Cerebellum (tissue), 4 donors: ENCODE measurements at places on chromosomes 7 and 10. TPM values are rescaled to one million over a fixed set of nuclear protein-coding genes. Genes with fewer than 3 reads are reported as not detected.

DNA sequence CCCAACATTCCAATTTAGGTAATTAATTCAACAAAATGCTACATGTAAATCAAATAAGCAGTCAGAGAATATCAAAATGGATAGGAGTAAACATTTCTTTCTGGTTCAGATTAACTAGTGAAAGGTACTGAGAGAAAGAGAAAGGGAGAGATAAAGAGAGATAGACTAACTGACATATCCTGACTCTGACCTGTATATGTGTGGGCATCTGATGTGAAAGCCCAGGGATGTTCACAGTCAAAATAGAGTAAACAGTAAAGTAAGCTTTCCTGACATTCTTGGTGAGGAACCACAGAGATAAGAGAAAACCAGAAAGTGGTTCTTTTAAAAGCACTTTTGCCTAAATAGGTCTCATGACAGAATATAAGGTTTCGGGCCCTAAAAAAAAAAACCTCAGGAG lies 37.5 kb upstream of the ANK3 start:
- DNase-seq, result no peak

DNA sequence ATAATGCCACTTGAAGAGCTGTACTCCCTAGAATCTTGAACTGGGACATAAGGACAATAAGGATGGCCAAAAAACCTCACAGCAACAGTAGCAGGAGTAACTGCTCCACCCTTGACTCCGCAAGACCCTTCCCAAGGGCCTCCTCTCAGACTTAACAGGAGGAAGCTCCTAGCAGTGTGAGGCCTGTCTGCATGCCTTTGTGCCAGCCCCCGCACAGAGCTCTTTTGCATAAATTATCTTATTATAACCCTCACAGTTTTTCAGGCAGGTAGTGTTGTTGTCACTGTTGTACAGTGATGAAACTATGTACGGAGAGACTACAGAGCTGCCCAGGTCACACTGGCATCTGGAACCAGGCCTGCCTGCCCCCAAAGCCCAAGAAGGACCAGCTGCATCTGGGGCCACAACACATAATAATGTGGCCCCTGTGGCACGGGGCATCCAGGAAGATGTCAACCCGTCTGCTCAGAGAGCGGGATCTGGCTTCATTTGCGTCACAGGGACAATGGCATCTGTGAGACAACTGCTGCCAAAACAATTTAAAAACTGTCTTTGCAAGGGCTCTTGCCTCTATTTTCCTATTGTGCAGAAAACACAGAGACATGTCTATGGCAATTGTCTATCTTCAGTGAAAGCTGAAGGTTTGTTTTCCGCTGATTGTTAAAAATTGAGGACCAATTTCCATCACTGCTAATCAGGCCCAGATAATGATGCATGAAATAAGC lies 249.3 kb upstream of the GRB10 start:
- DNase-seq, result peak; percentile 65

DNA sequence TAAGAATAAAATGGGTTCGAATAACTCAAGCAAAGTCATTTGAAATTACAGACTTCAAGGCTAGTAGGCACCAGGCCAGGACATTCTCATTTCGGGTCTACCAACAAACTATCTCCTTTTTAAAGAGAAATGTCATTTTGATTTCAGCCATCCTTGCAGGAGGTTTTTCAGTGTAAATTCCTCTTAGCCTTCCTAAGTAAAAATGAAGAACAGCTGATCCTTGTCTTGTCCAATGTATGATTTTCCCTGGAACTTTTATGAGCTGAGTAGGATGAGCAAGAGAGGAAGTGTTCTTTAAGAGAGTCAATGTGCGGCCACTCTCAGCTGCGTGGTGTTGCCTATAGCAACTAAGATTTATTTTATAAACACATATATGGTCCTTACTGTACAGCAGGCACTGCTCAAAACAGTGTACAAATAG lies 110.1 kb downstream of the PLCE1 start:
- DNase-seq, result no peak

GRCh38 chr10:13527864-13528122 lies 1.0 kb downstream of the BEND7 start:
- no peak for DNase-seq

GRCh38 chr10:71404503-71405295 lies 8.0 kb downstream of the CDH23 start:
- no peak for DNase-seq

DNA sequence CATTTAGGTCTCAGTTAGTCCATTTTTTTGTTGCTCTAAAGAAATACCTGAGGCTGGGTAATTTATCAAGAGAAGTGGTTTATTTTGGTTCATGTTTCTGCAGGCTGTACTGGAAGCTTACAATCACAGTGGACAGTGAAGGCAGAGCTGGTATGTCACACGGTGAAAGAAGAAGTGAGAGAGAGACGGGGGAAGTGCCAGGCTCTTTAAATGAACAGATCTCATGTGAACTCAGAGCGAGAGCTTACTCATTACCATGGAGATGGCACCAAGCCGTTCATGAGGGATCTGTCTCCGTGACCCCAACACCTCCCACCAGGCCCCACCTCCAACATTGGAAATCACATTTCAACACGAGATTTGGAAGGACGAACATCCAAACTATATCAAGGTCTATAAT lies 18.9 kb upstream of the PNLIPRP3 start:
- no peak for DNase-seq

DNA sequence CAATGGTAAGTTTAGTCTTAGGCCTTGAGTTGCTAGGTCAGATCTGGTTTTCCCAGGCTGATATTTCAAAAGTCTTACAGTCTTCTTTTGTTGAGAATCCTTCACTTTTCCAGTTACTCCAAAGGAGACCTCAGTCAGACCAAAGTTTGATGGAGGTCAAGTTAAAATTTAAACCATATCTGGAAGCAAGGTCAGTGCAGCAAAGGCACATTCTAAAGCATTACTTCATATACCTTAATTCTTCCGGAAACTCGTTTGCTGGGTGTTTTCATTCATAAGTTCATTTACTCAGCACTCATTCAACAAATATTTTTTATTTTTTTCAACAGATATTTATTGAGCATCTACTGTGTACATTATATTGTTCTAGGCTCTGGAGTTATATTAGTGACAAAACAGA lies 403.0 kb upstream of the LRGUK start:
- no peak for DNase-seq

GRCh38 chr10:5731559-5731958 lies 46.9 kb downstream of the TASOR2 start:
- DNase-seq, result no peak

- peak; percentile 17 for DNase-seq
These were observed 613 bp downstream of the USP6NL start for GRCh38 chr10:11610826-11611247.

DNA sequence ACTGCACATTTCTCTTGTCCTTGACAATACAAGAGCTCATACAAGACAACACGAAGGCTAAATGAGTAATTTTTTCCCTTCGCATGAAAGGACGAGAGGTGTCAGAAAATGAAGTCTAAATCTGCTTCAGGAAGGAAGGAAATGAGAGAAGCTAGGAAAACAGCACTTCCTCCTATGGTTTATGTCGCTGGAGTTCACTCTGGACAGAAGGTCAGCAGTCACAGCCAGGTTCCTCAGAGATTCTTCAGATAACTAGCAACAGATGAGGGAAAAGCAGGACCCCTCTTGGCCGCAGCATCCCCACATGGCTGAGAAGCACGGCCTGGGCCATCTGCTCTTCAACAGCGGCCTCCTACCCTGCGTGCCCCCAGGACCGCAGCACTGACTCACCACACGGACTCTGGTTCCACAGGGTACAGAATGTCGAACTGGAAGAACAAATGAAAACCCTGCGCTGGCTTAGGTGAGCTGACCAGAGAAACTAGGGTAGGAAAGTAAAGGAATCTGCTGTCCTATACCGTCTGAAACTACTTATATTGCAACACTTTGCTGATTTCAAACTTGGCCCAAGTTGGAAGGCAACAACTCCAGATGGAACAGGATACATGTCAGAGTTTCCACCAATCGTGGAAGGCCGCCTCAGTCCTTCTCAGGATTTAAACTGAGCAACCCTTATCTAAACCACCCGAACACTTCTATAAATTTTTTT lies 26.3 kb downstream of the DNMBP start:
- peak; percentile 22 for DNase-seq

DNA sequence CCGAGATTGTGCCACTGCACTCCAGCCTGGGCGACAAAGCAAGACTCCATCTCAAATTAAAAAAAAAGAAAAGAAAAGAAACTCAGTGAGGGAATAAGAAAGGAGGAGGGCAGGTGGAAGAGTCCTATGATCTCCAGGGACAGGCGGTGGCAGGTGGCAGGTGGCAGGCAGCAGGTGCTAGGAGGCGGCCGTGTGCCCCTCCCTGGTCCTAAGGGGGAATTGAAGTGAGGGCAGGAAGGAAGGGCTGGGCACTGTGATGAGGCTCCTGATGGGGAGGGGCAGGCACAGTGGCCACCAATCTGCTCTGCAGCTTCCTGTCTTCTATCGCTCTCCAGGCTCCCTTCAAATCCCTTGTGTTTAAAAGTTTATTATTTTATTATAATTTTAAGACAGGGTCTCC lies 41.2 kb upstream of the UBE3C start:
- DNase-seq, result no peak

DNA sequence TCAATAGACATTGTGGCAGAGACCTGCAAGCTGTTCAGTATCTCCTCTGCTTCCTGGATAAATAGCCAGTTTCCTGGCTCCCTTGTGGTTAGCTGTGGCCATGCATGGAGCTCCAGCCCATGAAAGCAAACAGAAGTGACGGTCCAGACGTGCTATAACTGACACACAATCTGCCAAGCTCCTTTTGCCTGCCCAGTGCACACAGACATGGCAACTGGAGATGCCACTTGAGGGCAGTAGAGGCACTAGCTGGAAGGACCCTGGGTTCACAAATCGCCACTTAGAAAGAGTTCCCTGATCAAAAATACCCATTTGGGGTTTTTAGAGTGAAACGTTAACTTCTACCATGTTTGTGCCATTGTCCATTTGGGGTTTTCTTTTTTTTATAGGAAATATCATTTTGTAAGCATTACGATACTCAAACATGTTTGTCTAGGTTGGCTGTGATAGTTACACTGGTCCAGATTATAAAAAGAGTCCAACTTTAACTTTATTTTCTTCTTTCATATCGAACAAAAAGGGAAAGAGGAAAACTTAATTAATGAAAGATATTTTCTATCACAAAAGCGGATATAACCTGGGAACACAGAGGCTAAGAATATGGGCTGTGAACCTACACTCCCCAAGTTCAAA lies 31.3 kb downstream of the KIN start:
- no peak for DNase-seq

- no peak for DNase-seq
These were observed 11.8 kb upstream of the PNLIPRP2 start for GRCh38 chr10:116608686-116609594.

DNA sequence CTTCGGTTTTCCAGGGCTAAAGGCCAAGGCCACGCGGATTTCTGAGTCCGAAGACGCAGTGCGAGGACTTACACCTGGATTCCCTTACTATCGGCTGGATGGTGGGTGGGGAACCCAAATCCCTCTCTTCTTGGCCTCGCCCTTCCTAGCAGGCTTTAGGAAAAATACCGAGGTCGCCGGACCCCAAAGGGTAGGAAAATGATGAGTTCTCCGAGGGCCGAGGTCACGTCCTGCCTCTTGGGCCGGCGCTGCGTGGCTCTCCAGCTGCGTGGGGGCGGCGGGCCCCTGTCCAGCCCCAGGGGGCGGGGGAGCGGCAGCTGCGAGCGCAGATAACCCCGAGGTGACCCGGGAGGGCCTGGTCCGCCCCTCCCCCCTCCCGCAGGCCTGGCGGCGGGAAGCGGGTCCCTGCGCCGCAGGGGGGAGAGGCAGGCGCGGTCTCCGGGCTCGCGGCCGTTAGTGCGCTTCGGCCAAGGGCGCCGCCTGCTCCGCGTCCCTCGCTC lies 805 bp upstream of the HMX3 start:
- DNase-seq, result no peak

DNA sequence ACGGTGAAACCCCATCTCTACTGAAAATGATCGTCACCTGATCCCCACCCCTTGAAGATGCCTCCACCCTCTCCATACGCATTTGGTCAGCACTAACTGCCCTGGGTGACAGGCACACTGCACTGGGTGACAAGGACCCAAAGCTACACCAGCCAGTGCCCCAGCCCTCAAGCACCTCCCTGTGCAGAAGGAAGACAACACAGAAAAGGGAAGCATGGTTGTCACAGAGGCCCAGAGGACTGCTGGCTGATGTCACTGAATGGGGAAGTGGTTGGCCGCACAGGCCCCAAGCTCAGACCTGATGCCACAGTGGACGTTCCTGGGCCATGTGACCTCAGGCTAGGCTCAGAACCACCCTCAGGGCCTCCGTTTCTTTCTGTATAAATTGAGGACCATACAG lies 4.2 kb upstream of the PILRA start:
- DNase-seq, result no peak

DNA sequence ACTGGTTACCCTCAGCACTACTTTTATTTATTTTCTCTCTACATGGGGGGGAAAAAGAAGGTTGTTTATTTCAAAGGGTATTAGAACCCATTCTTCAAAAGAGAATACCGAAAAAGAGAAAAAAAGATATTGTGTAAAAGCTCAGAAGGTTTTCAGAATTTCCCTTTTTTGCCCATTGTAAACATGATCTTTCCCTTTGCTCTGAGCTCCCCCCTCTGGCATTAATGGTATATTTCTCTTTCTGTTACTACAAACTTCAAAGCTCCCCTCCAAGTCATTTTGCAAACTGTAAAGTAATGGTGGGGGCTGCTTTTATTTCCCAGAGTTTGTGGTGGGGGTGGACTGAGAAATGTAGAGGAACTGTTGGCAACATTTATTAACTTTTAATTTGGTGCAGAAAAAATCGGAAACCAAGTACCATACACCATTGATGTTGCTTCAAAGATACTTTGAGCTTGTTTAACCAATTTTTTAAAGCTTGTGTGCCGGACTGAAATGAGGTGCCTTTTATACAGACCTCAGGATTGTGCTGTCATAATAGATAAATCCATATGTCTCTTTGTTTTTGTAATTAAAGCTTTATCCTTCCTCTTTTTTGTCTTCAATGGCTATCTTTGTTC lies 181.5 kb downstream of the EXOC4 start:
- peak; percentile 41 for DNase-seq

GRCh38 chr10:17255512-17255911 lies 27.5 kb downstream of the VIM start:
- no peak for DNase-seq

DNA sequence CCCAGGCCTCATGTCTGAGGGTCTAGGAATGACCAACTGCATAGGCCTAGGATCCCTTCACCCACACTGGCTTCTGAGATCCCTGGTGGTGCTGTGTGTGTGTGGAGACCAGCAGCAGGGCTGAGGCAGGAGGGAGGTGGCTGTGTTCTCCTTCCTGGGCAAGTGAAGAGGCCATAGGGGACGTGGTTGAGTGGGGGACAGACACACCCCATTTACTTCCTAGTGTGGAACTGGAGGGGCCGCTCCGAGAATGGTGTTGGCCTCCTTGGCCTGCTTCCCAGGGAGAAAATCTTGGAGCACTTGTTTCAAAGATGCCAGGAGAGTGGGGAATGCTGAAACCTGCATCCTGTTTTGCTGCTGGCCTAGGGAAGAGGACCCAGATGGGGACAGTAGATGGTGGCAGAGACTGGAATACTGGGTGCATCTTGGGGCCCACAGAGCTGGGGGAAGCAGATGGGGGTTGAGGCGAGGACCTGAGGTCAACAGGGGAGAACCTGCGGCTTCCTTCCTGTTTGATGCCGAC lies 19.1 kb downstream of the UBTD1 start:
- DNase-seq, result no peak

GRCh38 chr7:69786730-69787395 lies 188.6 kb downstream of the AUTS2 start:
- DNase-seq, result no peak

- DNase-seq, result no peak
These were observed 3.9 kb upstream of the PURB start for GRCh38 chr7:44889086-44889781.

The TMEM178B gene
- total RNA-seq, result 50.7 TPM

The HOXA1 gene
- total RNA-seq, result not detected

The THSD7A gene
- total RNA-seq, result 71.7 TPM

The MINDY4 gene
- total RNA-seq, result 9.8 TPM

The LEP gene
- total RNA-seq, result 0.09 TPM

The CD36 gene
- total RNA-seq, result 32.1 TPM

The FOXP2 gene
- total RNA-seq, result 228 TPM

The CH25H gene
- total RNA-seq, result 0.73 TPM
